Effector memory CD8-positive, alpha-beta T cell (primary cell): ENCODE measurements at places on chromosomes 6 and 20.

DNA sequence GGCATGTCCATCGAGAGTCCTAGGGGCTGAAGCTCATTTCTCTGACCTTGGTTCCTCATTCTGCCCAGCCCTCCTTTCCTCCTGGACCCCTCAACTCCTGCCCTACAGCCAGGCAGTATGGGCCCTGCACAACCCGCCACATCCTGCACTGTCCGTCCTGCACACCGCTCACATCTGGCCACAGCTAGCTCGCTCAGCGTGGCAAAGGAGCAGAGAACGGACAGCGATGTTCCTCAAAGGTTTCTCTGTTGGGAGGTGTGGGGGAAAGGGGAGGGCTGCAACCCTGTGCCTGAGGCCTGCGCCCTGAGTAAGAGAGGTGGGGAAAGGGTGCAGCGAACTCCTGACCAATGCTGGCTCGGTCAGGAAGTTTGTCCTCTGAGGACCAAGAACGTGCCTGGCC, 90.1 kb downstream of the PXDC1 start:
- H3K27me3 ChIP-seq = peaks cover 52% of the 10 kb centered on the region
- H3K27ac ChIP-seq = no peak overlapping the region
- H3K36me3 ChIP-seq = no peaks in the 10 kb centered on the region

DNA sequence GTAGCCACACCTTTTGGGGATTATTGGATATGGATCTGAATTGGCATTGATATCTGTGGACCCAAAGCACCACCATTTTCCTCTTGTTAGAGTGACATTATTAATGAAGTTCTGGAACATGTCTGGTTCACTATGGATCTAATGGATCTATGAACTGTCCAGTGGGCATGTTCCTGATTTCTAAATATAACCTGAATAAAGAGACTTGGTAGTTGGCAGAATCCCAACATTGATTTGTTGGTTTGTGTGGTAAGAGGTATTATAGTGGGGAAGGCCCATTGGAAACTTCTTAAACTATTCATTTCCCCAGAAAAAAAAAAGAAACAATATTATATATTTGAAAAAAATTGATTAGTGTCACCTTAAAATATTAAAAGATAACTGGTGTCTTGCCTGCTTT, 312.6 kb downstream of the HTR1B start:
- no peak overlapping the region for H3K27ac ChIP-seq
- H3K4me3 ChIP-seq = no peak overlapping the region
- no peaks in the 10 kb centered on the region for H3K27me3 ChIP-seq

DNA sequence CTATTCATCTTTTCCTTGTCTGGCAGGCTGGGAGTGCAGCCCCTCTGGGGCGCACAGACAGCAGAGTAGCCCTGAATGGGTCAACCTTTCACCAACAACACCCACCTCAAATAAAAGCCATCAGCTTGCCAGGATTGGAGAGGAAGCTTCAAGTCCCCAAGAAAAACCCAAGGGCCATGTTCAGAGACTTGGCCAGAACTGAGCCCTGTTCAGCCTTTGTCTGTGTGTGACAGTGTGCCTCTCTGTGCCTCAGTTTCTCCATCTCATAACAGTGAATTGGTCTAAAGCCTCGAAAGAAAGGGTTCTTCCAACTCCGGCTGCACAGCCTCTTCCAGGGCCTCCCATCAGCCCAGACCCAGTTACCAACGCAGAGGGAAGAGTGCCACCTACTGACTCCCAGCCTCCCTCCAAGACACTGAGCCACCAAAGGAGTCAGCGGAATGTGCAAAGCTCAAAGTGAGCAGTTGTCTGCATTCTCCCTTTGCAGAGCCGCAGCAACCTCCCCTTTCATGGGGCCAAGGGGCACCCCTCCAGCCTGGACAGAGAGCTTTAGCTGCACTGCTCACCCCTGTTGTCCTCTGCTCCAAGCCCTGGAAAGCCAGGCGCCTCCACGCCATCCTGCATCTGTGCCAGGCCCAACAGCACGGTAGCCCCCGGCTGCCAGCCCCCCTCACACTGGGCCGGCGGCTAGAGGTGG, 82.7 kb upstream of the TOP1 start:
- H3K27me3 ChIP-seq = peaks cover 17% of the 10 kb centered on the region
- DNase-seq = no peak
- no peaks in the 10 kb centered on the region for H3K36me3 ChIP-seq

- DNase-seq = no peak
- no peak overlapping the region for H3K27ac ChIP-seq
- H3K27me3 ChIP-seq = peaks cover 5% of the 10 kb centered on the region
- H3K4me1 ChIP-seq = peaks cover 2% of the 10 kb centered on the region
- H3K36me3 ChIP-seq = no peaks in the 10 kb centered on the region
Observed at GRCh38 chr20:18258126-18258860, 30.0 kb upstream of the ZNF133 start.

GRCh38 chr6:87701344-87701675, 723 bp downstream of the AKIRIN2 start:
- peaks cover 53% of the 10 kb centered on the region for H3K4me1 ChIP-seq
- H3K36me3 ChIP-seq = peaks cover 35% of the 10 kb centered on the region
- peak overlapping the region; percentile 94 for H3K27ac ChIP-seq
- no peak for DNase-seq
- H3K27me3 ChIP-seq = no peaks in the 10 kb centered on the region

DNA sequence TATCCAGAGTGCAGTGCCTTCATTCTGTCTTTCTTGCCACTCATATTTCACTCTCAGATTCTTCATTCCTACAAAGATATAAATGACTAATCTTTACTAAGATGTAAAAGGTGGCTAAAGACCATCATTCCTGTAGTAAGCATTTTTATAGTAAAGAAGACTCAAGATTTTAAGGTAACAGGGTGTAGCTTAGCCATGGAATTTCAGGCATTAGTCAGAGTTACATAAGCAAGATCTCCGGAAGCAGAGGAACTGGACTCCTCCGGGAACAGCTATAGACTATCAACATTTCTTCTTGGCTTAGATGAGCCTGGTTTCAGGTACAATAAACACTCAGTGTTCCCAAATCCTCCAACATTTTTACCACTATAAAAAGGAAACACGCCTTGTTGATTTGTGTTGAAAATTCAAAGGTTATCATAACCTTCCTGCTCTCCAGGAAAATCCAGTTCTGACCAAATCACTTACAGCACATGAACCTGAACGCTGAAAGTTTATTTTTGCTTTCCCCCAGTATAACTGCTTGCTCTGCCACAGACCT, 23.7 kb downstream of the SERPINB1 start:
- H3K27ac ChIP-seq = no peak overlapping the region
- no peaks in the 10 kb centered on the region for H3K27me3 ChIP-seq
- no peak overlapping the region for H3K4me3 ChIP-seq
- no peak for DNase-seq
- H3K36me3 ChIP-seq = no peaks in the 10 kb centered on the region

DNA sequence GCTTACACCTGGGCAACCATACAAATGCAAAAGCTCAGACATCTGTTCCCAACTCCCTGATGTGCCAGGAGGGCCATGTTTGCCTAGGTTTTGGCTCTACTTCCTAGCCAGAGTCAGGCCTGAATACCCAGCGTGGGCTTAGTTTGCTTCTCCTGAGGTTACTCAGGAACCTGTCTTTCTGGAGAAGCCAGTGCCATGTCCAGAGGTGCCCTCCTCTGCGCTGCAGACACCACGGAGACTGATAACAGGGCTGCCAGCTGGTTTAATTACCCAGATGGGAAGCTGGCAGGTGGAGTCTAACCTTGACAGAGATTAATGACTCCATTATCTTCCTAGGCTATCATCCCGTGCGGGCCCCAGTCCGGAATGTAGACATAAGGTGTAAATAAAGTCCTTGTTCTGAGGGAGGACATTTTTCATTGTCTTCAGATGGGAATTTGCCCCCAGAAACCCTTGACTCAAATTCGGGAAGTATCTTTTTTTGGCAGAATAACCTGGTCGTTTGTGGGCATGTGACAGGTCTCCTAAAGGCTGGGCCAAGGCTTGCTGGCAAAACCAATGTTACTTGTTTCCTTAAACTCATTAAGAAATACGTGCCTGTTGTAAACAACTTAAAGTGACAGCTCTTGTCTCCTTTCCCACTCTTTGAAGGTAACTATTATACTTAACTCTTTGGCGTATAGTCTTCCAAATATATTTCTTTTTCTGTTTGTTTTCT, 29.2 kb upstream of the ZNFX1 start:
- no peaks in the 10 kb centered on the region for H3K36me3 ChIP-seq
- H3K27ac ChIP-seq = no peak overlapping the region
- no peak overlapping the region for H3K4me3 ChIP-seq
- H3K27me3 ChIP-seq = peaks cover 20% of the 10 kb centered on the region
- peaks cover 6% of the 10 kb centered on the region for H3K4me1 ChIP-seq

DNA sequence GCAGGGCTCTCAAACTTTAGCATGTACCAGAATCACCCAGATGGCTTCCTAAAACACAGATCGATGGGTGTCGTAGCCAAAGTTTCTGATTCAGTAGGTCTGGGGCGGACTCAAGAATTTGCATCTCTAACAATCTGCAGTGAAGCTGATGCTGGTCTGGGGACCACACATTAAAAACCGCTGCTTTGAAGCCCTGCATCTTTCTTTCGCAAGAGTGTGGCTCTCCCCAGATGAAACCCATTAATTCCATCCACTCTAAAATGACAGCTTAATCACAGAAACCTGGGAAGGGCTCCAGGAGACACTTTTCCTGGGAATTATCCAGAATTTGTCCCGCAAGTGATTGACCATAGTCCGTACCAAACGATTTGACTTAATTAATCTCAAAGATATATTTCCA, 319.8 kb upstream of the PLCB4 start:
- H3K27ac ChIP-seq = no peak overlapping the region
- H3K4me3 ChIP-seq = no peak overlapping the region
- peaks cover 11% of the 10 kb centered on the region for H3K36me3 ChIP-seq
- no peak for DNase-seq
- no peaks in the 10 kb centered on the region for H3K27me3 ChIP-seq

GRCh38 chr20:36700438-36700837, 45.5 kb downstream of the NDRG3 start:
- DNase-seq = no peak
- H3K27me3 ChIP-seq = no peaks in the 10 kb centered on the region
- no peak overlapping the region for H3K4me3 ChIP-seq
- H3K27ac ChIP-seq = peak overlapping the region; percentile 87

DNA sequence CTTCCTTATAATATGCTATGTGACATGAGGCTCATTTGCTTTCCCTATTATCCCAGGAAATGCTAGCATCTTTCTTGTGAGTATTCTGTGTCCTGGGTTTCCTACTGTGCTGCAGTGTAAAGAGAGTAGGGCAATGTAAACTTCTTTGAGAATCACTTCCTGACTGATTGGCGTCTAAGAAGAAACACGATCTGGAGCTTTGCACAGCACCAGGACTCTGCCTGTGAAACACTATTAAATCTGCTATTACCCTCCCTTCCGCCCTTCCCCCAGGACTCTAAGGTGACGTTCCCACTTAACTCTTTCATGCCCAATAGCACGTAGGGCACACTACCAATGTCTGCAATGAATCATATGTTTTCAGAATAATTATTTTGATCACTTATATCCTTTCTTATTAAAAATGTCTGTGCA, 607.3 kb upstream of the CITED2 start:
- H3K27me3 ChIP-seq = no peaks in the 10 kb centered on the region
- DNase-seq = no peak
- no peak overlapping the region for H3K4me3 ChIP-seq
- H3K4me1 ChIP-seq = peaks cover 3% of the 10 kb centered on the region
- no peak overlapping the region for H3K27ac ChIP-seq

- H3K4me1 ChIP-seq = peaks cover 28% of the 10 kb centered on the region
- no peak overlapping the region for H3K4me3 ChIP-seq
- no peak for DNase-seq
- H3K27me3 ChIP-seq = no peaks in the 10 kb centered on the region
Observed at GRCh38 chr6:107622269-107622668, 132.4 kb downstream of the SOBP start.

DNA sequence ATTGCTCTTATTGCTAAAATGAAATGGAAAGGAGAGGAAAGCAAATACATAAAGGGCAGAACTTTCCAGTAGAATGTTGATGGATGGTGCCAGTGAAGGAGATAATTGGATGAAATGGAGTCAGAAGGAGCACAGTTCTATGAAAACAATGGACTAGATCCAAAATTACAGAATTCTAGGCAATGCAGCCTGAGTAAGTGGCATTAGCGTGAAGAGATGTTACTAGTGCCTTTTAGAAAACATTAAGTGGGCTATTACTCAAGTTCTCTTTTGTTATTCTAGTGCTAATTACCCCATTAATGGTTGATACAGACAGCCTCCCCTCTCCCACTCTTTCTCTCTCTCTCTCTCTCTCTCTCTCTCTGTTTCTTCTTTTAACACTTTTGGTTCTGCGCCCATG, 209.5 kb upstream of the RGS17 start:
- no peak for DNase-seq
- H3K4me1 ChIP-seq = no peaks in the 10 kb centered on the region
- no peak overlapping the region for H3K4me3 ChIP-seq

DNA sequence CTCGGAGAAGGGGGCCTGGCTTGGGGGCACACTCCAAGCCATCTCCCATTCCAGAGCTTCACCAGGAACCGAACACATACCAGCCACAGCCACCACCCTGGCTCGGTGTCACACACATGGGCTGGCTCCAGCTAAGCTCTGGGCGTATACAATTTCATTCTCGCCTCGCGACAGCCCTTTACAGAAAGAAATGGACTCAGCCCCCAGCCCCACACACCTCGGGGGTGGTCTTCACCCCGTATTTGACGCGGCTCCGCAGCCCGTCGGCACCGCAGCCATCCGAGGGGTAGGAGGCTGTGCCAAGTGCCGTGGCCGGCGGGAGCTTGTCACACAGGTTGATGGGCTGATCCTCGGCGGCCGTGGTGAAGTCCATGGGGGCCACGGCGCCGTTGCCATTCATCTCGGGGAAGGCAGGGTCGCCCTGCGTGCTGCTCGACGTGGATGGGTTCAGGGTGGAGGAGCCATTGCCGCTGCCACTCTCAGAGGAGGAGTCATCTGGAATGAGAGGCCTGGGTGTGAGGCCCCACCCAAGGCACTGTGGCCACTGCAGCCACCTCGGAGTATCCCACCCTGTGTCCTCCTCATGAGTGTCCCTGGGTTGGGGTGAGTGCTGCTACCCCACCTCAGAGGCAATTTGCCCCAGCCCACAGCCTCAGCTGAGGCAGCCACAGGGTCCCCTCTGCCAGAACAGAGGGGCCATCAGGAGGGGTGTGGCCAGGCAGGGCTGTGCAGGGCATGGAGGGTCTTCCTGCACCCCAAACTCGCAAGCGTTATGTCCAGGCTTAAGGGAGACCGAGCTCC, 98.0 kb downstream of the ASXL1 start:
- no peak for DNase-seq
- H3K36me3 ChIP-seq = peaks cover 35% of the 10 kb centered on the region
- H3K4me3 ChIP-seq = no peak overlapping the region
